ENCODE measurements at places on chromosomes 4 and X. TPM values are rescaled to one million over a fixed set of nuclear protein-coding genes. Genes with fewer than 3 reads are reported as not detected.
A peak's percentile ranks its signal among the peaks of the same experiment; 100 is the strongest.

The PNMA3 gene
- total RNA-seq: 1.8 TPM

The GABRA4 gene
- total RNA-seq: not detected

The TBCK gene
- total RNA-seq: 28.8 TPM

The CXorf49 gene
- not detected for total RNA-seq

The CFP gene
- 7.6 TPM for total RNA-seq

The ELF2 gene
- total RNA-seq: 35.2 TPM

The SASH3 gene
- total RNA-seq: 103 TPM

The CNKSR2 gene
- total RNA-seq: 3.2 TPM

- H3K36me3 ChIP-seq: no peaks in the 10 kb centered on the region
- no peaks in the 10 kb centered on the region for H3K27me3 ChIP-seq
- no peak for ATAC-seq
- H3K27ac ChIP-seq: no peak overlapping the region
Measured at GRCh38 chrX:96027407-96027806, 657.2 kb upstream of the DIAPH2 start.

GRCh38 chr4:121711263-121712000, 14.7 kb upstream of the ANXA5 start:
- peak overlapping the region; percentile 48 for H3K4me3 ChIP-seq
- H3K27ac ChIP-seq: no peak overlapping the region
- H3K27me3 ChIP-seq: peaks cover 23% of the 10 kb centered on the region
- peak; percentile 78 for ATAC-seq

The ZFP92 gene
- 2.8 TPM for total RNA-seq

The RAI2 gene
- total RNA-seq: 0.29 TPM

DNA sequence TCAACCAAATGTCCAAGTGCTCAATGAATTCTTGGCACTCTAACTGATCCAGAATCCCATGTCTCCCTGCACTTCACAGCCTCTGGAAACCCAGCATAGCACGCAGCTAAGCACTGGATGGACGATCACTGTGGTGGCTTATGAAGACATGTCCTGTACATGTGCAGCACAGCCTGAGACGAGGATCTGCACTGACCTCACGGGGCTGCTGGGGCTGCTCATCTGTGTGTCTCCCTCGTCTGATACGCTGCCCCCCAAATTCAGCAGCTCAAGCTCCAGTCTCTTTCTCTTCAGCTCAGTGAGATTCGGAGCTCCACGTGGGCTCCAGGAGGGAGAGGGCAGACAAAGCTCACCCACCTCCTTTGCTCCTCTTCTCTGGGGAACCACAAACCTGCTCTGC, 126.9 kb downstream of the CPZ start:
- H3K27ac ChIP-seq: no peak overlapping the region
- H3K36me3 ChIP-seq: no peaks in the 10 kb centered on the region
- peaks cover 5% of the 10 kb centered on the region for H3K27me3 ChIP-seq
- ATAC-seq: no peak
- H3K4me3 ChIP-seq: no peak overlapping the region

DNA sequence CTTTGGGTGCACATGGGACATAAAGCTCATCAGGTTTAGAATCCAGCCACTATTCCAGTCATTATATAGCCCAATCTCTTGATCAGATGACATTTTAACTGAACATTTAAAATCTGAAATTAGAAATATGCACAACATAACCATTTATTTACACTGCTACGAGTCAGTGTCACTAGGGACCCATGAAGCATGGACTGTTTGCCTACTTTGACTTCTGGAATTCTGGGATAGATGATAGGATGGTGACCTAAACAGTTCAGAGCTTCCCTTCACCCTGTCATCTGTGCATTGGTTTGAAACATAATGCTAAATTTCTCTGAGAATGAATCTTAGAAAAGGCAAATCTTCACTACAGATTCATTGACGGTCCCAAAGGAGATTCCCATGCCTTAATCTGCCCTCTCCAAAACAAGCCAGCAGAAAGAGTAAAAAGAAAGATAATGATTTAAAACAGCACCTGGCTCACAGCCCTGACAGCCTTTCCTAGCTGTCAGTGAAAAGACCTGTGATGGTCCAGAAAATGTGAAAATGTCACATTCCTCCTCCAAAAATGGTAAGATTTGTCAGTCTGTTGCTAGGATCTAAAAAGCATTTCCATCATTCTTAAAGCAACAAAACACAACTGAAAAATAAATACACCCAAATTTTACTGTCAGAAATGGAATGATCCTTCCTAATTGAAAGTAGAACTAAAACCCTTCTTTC, 18.9 kb upstream of the HERC3 start:
- H3K27ac ChIP-seq: no peak overlapping the region
- H3K4me1 ChIP-seq: no peaks in the 10 kb centered on the region
- no peak overlapping the region for H3K4me3 ChIP-seq
- no peak for ATAC-seq
- no peaks in the 10 kb centered on the region for H3K27me3 ChIP-seq

GRCh38 chr4:169311643-169312365, 41.0 kb upstream of the SH3RF1 start:
- no peak overlapping the region for H3K27ac ChIP-seq
- peaks cover 10% of the 10 kb centered on the region for H3K27me3 ChIP-seq
- H3K36me3 ChIP-seq: no peaks in the 10 kb centered on the region
- no peak for ATAC-seq
- H3K4me1 ChIP-seq: no peaks in the 10 kb centered on the region

GRCh38 chrX:12946838-12947544, 27.9 kb upstream of the TMSB4X start:
- peaks cover 23% of the 10 kb centered on the region for H3K4me1 ChIP-seq
- peaks cover 11% of the 10 kb centered on the region for H3K36me3 ChIP-seq
- H3K27me3 ChIP-seq: no peaks in the 10 kb centered on the region
- H3K27ac ChIP-seq: peak overlapping the region; percentile 99
- peak; percentile 10 for ATAC-seq
- peak overlapping the region; percentile 97 for H3K4me3 ChIP-seq

- no peaks in the 10 kb centered on the region for H3K27me3 ChIP-seq
- ATAC-seq: no peak
Measured at GRCh38 chrX:15816438-15816809, 26.1 kb downstream of the ZRSR2 start.

- no peaks in the 10 kb centered on the region for H3K4me1 ChIP-seq
- H3K36me3 ChIP-seq: peaks cover 48% of the 10 kb centered on the region
- no peak overlapping the region for H3K27ac ChIP-seq
- H3K27me3 ChIP-seq: no peaks in the 10 kb centered on the region
- H3K4me3 ChIP-seq: no peak overlapping the region
Measured at GRCh38 chr4:185318679-185319078, 77.0 kb downstream of the LRP2BP start.

DNA sequence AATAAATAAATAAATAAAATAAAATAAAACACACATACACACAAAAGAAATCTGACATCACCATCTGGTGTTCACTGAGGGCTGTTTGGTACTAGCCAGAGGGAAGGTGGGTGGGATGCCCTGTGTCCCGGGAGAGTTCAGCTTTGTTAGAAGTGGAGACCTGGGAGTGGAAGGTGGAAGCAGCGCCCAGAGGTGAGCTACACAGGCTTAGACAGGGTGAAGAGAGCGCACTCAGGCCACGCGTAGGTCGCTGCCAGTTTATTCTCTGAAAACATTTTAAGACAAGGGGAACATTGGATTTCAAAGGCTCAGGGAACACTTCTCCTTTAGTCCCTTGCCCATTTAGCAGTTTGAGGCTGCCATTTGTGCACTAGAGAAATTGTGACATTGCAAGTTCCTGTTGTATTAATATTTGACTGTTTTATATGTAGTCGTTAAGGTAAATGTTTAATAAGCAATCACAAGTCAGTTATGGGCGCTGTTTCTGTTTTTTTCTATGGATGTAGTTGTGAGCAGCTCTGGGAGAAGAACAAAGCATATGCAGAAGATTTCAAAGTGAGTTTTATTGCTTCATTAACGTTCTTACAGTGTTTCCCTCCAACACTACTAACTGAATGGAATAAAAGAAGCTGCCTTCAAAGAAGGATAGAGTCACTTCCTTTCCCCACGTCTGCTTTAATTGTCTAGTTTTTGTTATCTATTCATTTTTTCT, 405.5 kb upstream of the NR3C2 start:
- H3K27ac ChIP-seq: no peak overlapping the region
- no peaks in the 10 kb centered on the region for H3K36me3 ChIP-seq
- H3K4me1 ChIP-seq: no peaks in the 10 kb centered on the region
- no peak overlapping the region for H3K4me3 ChIP-seq

DNA sequence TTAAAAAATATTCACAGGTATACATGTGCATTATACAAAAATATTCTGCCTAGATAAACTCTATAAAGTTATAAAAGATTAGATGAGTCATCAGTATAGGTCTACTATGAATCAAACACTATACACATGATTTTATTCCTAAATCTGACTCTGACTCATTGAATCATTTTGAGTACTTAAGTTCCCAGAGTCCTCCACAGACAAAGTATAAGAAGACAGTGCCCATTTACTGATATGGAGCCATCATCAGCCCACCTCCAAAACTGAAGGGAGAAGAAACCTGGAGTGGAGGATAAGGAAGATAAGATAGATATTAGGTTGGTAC, 28.7 kb upstream of the ANTXR2 start:
- no peaks in the 10 kb centered on the region for H3K27me3 ChIP-seq
- no peaks in the 10 kb centered on the region for H3K36me3 ChIP-seq
- H3K4me3 ChIP-seq: peak overlapping the region; percentile 8
- peaks cover 9% of the 10 kb centered on the region for H3K4me1 ChIP-seq
- peak; percentile 85 for ATAC-seq

The BEX3 gene
- total RNA-seq: 3.5 TPM

- no peaks in the 10 kb centered on the region for H3K4me1 ChIP-seq
- no peaks in the 10 kb centered on the region for H3K36me3 ChIP-seq
Measured at GRCh38 chrX:96433409-96434077, 251.1 kb upstream of the DIAPH2 start.

DNA sequence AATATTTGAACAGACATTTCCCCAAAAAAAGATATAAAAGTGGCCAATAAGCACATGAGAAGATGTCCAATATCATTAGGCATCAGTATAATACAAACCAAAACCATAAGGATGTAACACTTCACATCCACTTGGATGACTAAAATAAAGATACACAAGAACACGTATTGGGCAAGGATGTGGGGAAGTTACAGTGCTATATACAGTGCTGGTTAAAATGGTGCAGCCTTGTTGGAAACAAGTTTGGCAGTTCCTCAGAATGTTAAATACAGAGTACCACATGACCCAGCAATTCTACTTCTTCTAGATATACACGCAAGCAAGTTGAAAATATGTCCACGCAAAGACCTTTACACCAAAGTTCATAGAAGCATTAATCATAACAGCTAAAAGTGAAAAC, 58.9 kb downstream of the HAUS3 start:
- no peaks in the 10 kb centered on the region for H3K36me3 ChIP-seq
- no peaks in the 10 kb centered on the region for H3K27me3 ChIP-seq
- no peak for ATAC-seq
- H3K27ac ChIP-seq: no peak overlapping the region
- H3K4me1 ChIP-seq: no peaks in the 10 kb centered on the region
- H3K4me3 ChIP-seq: no peak overlapping the region

GRCh38 chr4:168220893-168221292, 97.7 kb downstream of the DDX60 start:
- H3K27me3 ChIP-seq: no peaks in the 10 kb centered on the region
- no peak overlapping the region for H3K27ac ChIP-seq
- H3K36me3 ChIP-seq: peaks cover 94% of the 10 kb centered on the region
- no peak for ATAC-seq

DNA sequence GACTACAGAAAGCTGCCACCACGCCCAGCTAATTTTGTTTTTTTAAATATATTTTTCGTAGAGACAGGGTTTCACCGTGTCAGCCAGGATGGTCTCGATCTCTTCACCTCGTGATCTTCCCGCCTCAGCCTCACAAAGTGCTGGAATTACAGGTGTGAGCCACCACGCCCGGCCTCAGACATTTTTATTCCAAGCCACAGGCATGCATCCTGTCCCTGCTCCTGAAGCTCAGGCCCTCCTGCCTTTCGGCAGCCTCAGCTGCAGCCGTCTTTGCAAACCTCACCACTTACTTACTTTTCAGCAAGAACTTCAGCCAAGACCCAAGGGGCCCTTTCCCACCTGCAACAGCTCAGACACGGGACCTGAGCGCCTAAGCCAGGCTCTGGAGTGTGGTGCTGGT, 26.0 kb downstream of the FAM53A start:
- ATAC-seq: no peak
- no peak overlapping the region for H3K4me3 ChIP-seq

- ATAC-seq: no peak
- no peaks in the 10 kb centered on the region for H3K4me1 ChIP-seq
- H3K27me3 ChIP-seq: peaks cover 12% of the 10 kb centered on the region
- no peaks in the 10 kb centered on the region for H3K36me3 ChIP-seq
- no peak overlapping the region for H3K4me3 ChIP-seq
Measured at GRCh38 chr4:41696131-41696530, 52.4 kb downstream of the PHOX2B start.

DNA sequence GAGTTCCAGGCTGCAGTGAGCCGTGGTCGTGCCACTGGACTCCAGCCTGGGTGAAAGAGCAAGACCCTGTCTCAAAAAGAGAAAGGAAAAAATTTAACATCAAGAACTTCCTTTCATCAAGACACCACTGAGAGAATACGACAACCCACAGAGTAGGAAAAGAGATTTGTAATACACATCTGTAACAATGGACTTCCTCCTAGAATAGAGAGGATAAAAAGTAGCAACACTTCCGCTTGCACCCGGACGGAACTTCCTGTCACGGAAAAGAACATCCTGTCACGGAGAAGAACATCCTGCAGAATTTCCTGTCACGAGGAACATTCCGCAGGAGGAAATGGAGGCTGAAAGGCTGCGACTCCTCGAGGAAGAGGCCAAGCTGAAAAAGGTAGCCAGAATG, at the start of gene DCAF4L1:
Gene DCAF4L1 (plus strand): TSS at position 301 of the 400 bp plus-strand sequence. CDS start 37 bp downstream, at position 338.
- no peaks in the 10 kb centered on the region for H3K27me3 ChIP-seq
- H3K36me3 ChIP-seq: no peaks in the 10 kb centered on the region
- H3K27ac ChIP-seq: no peak within 1 kb of the TSS

The GLRB gene
- total RNA-seq: not detected
